ENCODE measurements at places on chromosomes 2 and 18.

GRCh38 chr18:65859075-65859474, 108.3 kb downstream of the CDH7 start:
- DNase-seq, result no peak

DNA sequence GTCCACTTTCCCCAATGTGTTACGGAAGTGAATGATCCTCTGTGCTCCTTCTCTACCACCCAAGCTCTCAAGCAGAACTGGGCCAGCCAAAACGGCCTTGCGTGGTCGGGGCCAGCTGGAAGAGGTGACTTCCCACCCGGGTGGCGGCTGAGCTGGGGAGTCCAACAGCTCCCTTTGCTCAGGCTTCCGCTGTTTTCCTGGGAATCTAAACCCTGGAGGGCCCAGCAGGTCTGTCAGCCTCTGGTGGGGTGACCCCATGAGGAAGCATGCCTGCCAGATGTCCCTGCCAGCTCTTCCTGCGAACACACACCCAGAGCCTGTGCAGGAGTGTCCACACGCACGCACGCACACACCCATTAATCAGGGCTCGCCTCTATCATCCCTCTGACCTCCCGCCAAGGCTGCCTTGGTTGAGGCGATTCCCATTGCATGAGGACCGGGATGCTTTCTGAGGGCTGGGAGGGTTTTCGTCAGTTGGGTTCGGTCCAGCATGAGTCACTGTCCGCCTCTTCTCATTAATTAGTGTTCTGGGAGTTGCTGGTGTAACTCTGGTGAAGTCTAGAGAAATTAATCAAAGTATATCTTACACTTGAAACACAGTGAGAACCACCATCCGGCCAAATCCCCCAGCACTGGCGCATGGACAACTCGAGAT, 90.6 kb downstream of the TWIST2 start:
- no peak for DNase-seq

DNA sequence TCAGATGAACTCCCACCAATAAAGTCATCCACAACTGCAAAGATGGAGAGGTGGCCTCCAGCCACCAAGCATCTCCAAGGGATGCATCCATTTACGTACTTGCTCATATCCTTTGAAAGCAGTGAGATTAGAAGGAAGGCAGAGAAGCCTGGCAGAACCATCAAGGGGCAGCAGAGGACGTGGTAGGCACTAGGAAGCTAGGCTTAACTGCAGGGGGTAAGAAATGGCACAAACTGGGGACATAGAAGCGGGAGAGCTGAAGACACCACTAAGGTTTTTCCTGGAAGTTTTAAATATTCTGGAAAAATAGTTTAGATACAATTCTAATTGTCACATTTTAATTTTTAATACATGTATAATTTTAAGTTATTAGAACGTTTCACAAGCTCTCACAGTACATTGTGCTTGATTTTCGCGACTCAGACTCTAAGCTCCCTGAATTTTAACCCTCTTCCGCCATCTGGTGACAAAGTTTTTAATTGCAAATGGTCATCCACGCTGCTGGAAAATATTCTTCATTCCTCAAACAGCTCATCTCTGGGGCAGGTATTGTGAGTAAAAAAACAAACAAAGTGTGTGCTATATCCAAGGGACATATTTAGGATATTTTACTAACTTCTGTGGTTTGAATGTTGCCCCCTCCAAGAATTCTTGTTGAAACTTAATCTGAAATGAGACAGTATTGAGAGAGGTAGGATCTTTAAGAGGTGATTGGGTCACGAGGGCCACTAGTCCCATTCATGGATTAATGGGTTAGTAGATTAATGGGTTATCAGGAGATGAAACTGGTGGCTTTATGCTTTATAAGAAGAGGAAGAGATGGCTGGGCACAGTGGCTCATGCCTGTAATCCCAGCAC, 1.6 kb upstream of the PSTPIP2 start:
- DNase-seq, result no peak

- DNase-seq, result no peak
Measured at GRCh38 chr2:18788592-18788991, 199.2 kb upstream of the NT5C1B start.

GRCh38 chr2:127261804-127262406, 32.0 kb downstream of the ERCC3 start:
- no peak for DNase-seq

- DNase-seq, result no peak
Measured at GRCh38 chr2:217632043-217632442, 370.8 kb downstream of the TNS1 start.

GRCh38 chr2:195782156-195782555, 125.1 kb downstream of the SLC39A10 start:
- no peak for DNase-seq

DNA sequence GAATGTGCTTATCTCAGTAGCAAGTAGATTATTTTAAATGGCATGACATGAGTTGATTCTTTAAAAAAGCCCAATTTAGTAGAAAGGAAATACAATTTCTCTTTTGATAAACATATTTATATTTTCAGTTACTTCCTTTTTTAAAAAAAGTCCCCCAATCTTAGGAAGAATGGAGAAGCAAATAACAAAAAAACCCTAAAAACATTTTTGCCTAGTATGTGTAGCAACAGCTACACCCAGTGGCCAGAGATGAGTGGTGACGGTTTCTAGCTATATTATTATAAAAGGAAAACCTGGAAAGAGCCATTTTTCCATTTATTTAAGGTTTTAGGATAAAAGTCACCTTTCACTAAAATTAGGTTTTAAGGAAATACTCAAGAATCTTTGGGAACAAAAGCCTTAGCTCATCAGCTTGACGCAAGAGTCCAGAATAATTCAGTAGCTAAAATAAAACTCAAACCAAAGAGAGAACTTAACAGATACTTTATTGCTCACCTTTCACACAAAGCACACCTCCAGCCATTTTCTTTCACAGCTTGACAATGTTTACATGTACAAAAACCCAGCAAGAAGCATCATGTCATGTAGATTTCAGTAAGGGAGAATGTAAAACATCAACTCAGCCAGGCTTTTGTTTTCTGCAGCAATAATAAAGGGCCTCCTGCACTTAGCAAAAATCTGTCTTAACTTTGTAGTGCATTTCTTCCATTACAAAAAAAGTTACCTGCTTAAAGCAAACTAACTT, 15.7 kb downstream of the FAM98A start:
- no peak for DNase-seq

GRCh38 chr2:9286554-9287399, 80.2 kb downstream of the ASAP2 start:
- DNase-seq, result no peak

DNA sequence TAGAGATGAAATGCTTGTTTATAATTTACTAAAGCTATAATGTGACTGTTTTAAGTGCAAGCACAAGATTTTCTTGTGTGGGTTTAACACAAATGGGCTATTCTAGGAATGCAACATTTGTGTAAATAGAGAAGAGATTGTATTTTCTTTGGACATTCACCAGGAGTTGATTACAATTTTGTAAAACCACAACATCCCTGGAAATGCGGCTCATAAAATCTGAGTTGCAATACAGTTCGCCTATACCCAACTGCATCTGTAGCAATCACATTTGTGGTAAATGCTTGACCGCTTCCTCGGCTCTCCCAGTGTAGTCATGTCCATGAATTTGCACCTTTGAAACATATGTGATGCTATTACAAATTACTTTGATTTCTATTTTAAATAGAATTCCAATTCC, 348.7 kb upstream of the CDH20 start:
- no peak for DNase-seq

DNA sequence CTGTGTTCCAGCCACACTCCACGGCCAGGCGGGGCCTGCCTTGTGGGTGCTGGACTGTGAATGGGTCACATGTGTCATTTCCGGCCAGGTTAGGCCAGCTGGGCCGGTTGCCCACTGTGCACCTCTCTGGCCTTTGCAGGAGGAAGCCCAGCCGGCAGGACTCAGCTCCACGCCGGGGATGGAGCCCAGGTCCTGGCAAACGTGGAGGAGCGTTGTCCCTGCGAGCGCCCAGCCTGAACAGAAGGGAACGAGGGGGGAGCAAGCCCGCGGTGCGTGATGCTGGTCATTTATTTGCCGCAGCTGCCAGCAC, 152.9 kb downstream of the PXDN start:
- DNase-seq, result no peak

DNA sequence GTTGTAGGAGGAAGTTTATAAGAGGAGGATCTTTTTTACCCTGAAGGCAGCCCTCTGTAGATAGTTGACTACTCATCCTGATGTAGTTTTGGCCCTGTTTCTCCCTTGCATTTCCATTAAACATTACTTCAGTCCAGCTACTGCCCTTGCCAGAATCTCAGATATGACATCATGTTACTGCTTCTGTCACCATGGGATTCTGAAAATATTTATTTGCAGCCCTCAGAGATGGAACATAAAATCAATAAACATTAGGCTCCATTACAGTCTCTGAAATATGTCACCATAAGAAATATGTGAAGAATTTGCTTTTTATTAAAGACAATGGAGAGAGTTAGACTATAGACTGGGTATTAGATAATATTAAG, 68.7 kb upstream of the STK39 start:
- no peak for DNase-seq
